ENCODE measurements at places on chromosomes 1 and 21.

DNA sequence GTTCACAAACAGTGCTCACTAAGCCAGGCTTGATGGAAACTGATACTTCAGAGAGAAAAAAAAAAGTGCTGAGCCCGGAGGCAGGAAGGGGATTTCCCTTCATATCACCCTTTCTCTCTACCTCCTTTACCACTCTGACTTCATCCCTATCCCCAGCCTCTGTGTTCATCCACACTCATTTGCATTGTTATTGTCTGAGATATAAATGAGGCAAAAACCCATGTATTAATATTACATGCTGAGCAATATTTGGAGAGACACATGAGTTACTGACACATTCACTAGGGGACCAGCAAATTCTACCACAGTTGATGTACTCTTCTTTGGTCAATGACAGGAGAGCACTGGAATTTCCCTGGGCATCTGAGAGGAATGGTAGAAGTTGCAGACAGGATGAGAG is 175.8 kb downstream of the TNFSF18 start:
- DNase-seq, result no peak

GRCh38 chr1:226653311-226653921 is 85.7 kb downstream of the ITPKB start:
- no peak for DNase-seq

DNA sequence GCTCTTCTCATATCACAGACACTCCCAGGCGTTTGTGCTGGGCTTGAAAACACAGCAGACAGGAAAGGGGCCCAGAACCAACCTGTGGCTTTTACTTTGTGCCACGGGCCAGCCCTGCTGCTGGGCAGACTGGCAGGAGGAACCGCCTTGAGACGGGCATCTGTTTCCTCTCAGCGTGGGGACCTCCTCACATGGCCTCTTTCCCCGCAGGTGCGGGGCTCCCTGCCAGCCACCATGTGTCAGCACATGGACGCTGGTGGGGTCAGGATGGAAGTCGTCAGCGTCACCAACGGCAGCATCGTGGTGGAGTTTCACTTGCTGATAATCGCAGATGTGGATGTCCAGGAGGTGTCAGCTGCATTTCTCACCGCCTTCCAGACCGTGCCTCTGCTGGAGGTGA is 47.8 kb downstream of the UMODL1 start:
- no peak for DNase-seq

- DNase-seq, result peak; percentile 39
These were observed 70.7 kb upstream of the PDC start for GRCh38 chr1:186531561-186532165.

- no peak for DNase-seq
These were observed 3.4 kb downstream of the PIGV start for GRCh38 chr1:26791148-26791547.

DNA sequence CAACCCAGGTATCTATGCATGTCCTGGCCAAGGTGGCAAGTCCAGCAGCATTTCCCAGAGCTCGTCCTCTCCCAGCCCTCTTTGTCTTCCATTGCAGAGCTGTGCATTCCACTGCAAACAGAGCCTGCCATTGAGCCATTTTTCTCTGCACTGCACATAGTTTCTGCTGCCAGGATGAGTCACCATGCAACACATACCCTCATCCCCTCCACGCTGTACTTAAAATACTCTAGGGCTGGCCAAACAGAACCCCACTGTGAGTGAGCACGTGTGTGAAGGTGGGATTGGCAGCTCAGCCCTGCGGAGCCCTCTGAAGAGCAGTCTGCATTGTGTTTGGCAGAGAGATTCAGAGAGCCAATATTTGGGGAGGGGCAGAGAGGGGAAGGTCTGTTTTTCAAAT is 3.9 kb upstream of the ATP1B1 start:
- DNase-seq, result peak; percentile 70

GRCh38 chr1:1079408-1080121 is 5.5 kb upstream of the RNF223 start:
- peak; percentile 88 for DNase-seq

- no peak for DNase-seq
These were observed 634 bp downstream of the ALG14 start for GRCh38 chr1:95072117-95072516.

GRCh38 chr1:37153116-37154100 is 119.1 kb upstream of the GRIK3 start:
- DNase-seq, result no peak

GRCh38 chr21:34843562-34843961 is 174.8 kb downstream of the CLIC6 start:
- DNase-seq, result no peak

DNA sequence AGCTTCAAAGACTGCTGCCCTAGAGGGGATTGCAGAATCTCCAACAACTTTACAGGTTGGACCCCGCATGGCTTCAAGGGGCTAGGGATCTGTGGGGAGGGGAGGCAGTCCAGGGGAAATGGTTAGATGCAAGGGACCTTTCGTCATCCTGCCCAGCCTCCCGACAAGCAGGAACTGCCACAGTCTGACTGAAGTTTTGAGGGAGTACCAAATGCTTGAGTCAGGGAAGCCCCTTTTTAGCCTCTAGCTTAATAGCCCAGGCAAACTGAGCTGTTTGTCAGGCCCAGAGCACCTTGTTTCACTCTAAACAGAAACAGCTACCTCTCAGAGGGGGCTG is 1.1 kb downstream of the TOR3A start:
- DNase-seq, result peak; percentile 47

DNA sequence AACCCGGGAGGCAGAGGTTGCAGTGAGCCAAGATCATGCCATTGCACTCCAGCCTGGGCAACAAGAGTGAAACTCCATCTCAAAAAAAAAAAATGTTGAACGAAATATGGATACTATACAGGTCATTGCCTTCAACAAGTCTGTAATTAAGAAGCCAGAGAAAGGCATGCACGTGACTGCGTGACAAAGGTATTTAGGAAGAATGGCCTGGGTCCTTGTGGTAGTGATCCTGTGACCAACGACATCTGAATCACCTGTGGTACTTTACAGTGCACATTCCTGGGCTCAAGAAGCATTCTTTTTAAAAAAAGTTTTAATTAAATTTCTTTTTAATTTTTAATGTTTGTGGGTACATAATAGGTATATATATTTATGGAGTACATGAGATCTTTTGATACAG is 115.0 kb downstream of the GREM2 start:
- no peak for DNase-seq

DNA sequence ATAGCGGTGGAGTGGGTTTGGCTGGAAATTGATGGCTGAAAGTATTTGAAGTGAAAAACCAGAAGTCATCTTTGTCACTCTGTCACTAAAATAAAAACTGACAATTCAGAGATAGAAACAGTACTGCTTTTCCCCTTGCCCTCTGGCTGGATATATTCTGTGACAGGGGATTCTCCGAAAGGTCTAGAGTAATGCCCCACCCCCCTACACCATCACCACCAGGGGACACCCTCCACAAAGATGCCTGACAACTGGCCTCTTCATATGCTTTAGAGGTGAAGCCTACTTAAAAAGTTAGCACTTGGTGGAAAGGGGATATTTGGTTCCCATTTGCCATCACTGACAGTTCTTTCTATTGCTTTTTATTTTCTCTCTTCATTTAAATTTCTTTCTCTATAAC is 73.5 kb downstream of the SGIP1 start:
- DNase-seq, result no peak

DNA sequence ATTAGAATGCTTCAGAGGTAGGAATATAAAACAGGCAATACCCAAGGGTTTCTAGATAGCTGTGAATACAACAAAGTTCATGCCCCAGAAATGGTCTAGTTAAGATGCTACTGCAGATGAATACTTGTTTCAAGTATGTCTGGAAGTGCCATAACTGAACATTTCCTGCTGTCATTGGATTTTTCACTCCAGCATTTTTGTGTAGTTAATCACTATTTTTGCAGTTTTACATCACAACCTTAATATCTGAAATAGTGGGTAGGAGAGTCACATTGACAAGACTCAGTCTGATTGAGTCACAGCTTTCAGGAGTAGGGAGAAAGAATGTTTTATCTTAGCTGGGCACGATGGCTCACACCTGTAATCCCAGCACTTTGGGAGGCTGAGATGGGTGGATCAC is 126.4 kb upstream of the C1orf21 start:
- DNase-seq, result peak; percentile 78

GRCh38 chr21:42049578-42050430 is 21.3 kb upstream of the UMODL1 start:
- DNase-seq, result no peak

GRCh38 chr1:42861014-42861399 is 14.6 kb downstream of the ZNF691 start:
- DNase-seq, result no peak

DNA sequence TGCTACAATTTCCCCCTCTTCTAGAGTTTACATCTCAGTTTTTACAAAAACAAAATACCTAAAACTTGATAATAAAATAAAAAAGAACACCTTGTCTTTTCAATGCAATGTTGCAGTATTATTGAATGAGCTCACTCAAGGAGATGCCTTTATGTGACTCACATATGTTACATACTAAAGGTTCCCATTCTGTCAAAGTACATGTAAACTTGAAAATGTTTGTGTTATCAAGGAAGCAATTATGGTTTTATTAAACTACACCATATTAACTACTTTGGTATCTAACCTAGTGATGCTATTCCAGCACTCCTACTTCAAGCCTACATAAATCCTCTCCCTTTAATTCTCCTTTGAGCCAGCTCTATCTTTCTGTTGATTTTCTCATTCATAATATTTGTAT is 658.3 kb downstream of the PTPRC start:
- no peak for DNase-seq

Data from GM03348 (cell line).